ENCODE measurements at places on chromosomes 4 and X.

DNA sequence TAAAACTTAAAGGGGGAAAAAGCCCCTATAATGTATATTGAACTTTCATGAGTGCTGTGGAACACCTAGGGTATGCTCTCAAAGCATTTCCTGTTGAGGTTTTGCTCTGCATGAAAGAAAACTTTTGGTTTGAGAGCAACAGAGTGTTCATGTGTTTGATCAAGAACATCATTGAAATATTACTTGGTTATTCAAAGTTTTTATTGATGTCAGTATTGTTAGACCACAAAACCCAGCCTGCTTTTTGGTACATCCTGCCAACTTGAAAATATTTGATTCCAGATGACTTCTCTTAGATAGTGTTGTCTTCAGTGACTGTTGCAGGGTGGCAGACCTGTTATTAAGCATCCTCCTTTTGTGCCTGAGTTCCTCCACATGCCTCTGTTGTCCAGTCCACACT lies 68.0 kb downstream of the N4BP2 start:
- no peak for DNase-seq

GRCh38 chrX:8988446-8988845 lies 45.5 kb downstream of the FAM9B start:
- DNase-seq, result peak; percentile 15

- DNase-seq, result no peak
Observed at GRCh38 chr4:185358959-185359358, 36.8 kb downstream of the LRP2BP start.

GRCh38 chr4:68599150-68599549 lies 23.0 kb upstream of the UGT2B17 start:
- no peak for DNase-seq

DNA sequence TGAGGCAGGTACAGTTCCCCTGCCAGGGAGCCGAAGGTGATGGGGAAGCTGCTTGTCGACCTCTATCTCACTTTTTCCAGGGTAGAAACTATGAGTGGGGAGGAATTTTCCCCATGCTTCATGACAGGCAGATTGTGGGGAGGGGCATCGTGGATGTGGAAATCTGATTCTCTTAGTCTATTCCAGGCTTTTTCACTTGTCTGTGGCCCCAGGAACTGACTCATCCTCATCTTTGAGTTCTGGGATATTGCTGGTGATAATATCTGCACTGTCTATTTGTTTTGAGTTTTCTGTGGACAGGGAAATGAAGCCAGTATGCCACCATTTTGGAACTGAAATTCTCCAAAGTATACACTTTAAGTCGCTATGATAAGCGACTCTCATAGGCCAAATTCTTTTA lies 7.6 kb upstream of the TLR2 start:
- no peak for DNase-seq

DNA sequence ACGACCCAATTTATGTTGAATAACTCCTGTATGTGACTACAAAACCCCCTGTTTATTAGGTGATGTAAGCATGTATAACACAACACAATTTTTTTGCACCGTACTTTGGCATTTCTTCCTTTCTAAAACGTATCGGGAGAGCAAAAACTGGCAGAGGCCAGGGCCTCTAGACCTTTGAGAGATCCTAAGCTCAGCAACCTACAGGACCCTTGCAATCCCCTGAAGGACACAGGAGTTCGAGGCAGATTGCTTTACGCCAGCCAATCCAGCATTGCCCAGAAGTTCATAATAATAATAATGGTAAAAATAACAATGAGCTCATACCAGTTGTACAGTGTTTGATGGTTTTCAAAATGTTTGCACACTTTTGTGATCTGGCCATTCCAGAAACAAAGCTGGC lies 7.7 kb downstream of the NKX3-2 start:
- peak; percentile 30 for DNase-seq

GRCh38 chr4:7430965-7431695 lies 3.6 kb downstream of the PSAPL1 start:
- no peak for DNase-seq

DNA sequence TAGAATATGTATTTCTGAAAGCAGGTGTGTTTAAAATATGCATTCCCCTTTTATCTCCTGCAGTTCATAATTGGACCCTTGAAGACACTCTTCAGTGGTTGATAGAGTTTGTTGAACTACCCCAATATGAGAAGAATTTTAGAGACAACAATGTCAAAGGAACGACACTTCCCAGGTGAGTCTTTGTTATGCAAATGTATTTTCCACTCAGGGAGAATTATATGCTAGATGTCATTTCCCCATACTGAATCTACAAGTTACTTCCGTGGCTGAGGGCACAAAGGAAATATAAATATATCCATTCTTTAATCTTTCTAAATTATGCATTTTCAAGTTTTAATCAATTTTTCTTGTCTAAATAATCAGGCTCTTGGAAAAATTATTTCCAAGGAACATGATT lies 134.7 kb downstream of the STIM2 start:
- no peak for DNase-seq

DNA sequence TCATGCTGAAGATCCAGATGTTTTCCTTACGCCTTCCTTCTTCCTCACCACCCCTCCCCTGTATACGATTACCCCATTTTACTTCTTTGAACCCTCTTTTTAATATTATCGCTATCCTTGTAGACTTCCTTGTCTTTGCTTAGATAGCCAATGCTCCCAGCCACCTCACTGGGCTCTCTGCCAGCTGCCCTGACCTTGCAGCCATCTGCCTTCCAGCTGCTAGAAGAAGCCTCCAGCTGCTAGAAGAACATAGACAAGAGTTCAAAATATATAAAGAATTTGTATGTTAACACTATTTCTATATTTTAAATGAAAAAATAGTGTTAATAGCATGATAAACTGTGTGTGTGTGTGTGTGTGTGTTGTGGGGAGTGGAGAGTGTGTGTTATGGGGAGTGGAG lies 374.7 kb downstream of the ANKRD50 start:
- no peak for DNase-seq

DNA sequence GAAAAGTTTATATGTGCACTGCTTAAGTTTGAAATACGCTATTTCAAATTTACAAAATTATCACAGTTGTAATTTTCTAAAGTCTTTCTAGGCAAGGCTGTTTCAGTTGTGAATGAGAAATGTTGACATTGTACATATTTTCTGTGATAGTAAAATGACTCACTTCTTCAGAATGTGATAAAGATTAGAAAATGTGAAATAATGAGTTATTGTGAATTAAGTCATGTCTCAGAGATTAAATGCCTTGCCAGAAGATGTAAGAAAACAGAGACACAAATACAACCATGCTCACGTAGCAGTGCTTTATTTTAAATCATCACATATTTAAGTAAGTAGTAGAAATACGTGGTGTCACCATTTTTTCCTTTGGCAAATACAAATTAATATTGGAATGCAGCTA lies 768 bp downstream of the CLCN4 start:
- DNase-seq, result peak; percentile 36

GRCh38 chr4:52197306-52197705 lies 146.2 kb downstream of the SPATA18 start:
- DNase-seq, result peak; percentile 50

GRCh38 chr4:111031001-111031579 lies 408.2 kb upstream of the PITX2 start:
- DNase-seq, result no peak

GRCh38 chr4:125360727-125361126 lies 46.0 kb downstream of the FAT4 start:
- DNase-seq, result no peak

GRCh38 chr4:40281913-40282312 lies 53.2 kb upstream of the CHRNA9 start:
- DNase-seq, result no peak

GRCh38 chrX:35561985-35562384 lies 236.2 kb upstream of the MAGEB16 start:
- no peak for DNase-seq

- no peak for DNase-seq
Observed at GRCh38 chr4:48194971-48195370, 60.9 kb upstream of the TXK start.

DNA sequence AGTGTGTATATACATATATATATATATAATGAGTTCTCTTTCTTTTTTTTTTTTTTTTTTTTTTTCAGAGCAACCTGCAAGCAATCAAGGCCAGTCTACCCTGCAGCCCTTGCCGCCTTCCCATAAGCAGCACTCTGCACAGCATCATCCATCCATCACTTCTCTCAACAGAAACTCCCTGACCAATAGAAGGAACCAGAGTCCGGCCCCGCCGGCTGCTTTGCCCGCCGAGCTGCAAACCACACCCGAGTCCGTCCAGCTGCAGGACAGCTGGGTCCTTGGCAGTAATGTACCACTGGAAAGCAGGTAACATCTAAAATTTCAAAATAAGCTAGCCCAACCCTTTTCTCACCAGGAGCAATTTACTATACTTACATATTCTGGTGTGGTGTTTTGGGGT lies 316.3 kb downstream of the DCTD start:
- DNase-seq, result no peak

GRCh38 chrX:101219864-101220346 lies 319 bp downstream of the DRP2 start:
- peak; percentile 79 for DNase-seq

GRCh38 chr4:47597696-47598095 lies 112.6 kb downstream of the ATP10D start:
- no peak for DNase-seq

DNA sequence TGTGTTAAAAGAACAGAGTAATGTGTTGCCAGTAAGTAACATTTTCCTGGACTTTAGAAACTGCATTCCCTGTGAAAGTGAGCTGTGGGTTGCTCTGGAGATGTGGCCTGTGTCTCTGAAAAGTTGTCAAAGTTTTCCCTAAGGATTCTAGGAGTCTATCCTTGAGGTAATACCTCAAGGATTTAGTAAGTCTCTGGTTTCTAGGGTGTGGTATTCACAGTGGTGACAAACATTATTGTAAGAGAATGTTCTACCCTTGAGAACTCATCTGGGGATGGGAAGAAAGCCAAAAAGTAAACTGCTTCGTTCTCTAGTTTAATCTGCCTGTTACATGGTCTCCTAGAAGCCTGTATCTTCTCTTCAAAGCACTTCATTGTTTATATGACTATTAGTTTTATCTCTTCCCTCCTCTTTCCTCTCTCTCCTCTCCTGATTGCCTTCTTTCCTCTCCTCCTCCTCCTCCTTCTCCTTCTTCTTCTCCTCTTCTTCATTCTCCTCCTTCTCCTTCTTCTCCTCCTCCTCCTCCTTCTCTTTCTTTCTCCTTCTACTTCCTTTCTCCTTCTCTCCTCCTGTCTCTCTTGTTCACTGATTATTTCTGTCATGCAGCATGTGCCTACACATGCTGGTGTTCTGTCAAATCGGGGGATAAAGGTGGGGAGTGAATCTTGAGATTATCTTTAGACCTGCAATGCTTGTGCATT lies 321.3 kb downstream of the PTTG2 start:
- peak; percentile 26 for DNase-seq

GRCh38 chr4:122784261-122784660 lies 42.4 kb upstream of the FGF2 start:
- no peak for DNase-seq

DNA sequence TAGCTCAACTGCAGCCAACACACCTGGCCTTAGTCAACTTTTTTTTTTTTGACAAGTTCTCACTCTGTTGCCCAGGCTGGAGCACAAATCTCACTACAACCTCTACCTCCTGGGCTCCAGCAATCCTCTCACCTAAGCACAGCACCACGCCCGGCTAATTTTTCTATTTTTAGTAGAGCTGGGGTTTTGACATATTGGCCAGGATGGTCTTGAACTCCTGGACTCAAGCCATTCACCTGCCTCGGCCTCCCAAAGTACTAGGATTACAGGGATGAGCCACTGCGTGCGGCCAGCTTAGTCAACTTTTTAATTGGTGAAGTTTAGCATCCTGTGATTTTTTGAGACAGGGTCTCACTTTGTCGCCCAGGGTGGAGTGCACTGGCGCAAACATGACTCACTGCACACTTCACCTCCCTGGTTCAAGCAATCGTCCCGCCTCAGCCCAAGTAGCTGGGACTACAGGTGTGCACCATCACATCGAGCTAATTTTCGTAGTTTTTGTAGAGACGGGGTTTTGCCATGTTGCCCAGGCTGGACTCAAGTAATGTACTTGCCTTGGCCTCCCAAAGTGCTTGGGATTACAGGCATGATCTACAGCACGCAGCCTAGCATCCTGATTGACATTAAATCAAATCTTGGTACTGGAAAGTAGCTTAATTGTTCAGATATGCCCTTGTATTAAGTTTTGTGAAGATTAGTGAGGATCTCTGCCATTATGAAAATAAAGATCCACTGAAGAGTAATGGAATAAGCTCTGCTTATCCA lies 8.3 kb downstream of the HNRNPDL start:
- DNase-seq, result peak; percentile 33

DNA sequence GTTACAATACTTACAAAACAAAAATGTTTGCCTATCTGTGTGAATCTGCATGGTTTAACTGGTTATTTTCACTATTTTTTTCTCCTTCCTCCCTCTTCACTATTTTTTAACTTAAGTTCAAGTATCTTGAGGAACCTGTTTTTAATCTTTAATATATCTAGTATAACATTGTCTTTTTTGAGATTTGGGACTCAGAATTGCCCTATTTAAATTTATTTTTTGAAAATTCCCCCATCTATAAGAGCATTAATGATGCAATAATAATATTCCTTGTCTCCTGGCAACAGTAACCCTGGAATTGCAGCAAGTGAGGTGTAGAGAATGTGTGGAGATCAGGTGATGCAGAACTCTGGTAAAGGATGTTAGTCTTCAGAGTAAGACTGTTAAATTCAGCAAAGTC lies at the start of gene TENT5D:
Gene TENT5D (plus strand): TSS at position 301 of the 400 bp plus-strand sequence. CDS start 22,093 bp downstream, outside the sequence.
- no peak for DNase-seq
